ENCODE measurements at places on chromosomes 2 and 18.

GRCh38 chr18:35203067-35203466 lies 37.8 kb upstream of the ZNF397 start:
- no peak for DNase-seq

DNA sequence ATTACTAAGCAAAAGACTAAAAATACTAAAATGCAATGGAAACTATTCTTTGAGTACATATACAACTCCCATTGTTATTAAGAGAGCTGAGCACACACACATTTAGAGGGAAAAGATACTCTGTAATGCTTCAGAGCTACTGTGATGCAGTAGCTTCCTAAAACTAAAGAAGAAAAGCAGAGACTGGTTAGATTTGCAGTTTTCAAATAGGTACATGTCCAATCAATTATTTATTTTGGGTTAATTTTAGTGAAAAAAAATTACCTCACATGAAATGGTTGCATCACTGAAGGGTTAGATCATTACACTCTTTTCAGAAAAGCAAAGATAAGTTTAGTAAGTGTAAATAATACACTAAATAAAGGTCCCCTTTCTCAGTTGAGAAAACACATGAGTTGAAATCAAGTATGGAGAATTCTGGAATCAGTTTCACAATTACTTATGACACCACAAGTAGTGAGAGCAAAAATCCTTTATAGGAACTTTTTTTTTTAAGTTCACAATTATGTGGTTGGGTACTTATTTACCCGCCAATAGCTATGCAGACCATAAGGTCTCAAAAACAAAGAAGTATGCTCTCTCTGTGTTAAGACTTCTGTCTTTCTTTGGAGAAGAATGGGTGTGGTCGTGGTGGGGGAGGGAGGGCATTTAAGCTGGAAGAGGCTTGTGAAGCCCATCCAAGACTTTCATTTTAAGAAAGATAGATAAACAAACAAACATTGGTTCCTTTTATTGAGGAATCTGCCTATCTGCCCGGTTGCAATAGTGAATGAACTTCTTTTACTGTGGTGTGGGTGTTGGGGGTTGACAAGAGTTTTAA lies 25.3 kb upstream of the SERTAD2 start:
- DNase-seq: no peak

DNA sequence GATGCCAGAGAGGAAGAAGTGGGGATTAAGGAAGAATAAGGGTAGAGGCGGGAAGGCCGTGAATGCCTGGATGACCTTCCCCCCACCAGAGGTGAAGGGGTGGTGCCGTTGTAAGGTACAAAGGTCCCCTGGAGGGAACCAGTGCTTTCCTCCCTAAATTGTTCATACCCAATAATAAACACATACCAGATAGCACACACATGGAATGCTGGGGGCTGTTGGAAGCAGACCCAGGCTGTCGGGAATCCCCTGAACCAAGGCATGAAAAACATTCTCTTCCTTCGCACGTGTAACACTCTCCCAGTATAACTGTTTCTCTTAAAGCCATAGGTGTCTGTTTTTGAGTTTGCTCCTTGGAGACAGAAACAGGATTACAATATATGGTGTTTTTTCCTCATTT lies 107.1 kb upstream of the CTAGE1 start:
- no peak for DNase-seq

GRCh38 chr2:70340761-70341476 lies 39.1 kb upstream of the FAM136A start:
- DNase-seq: peak; percentile 54

DNA sequence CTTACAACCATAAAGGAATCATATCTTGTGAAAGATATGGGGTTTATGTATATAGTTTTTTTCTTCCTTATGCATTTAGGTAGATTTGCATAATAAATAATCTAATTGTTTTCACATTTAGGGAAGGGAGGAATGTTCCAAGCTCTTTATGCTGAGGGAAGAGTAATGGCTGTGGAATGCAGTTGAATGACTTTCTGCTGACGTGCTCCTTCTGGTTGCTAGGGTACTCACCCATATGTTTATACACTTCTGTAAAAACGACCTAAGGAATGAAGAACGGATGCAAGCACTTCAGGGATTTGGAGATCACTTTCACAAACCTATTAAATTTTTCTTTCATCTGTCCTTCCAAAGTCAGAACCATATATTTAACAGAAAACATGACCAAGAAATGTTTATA lies 29.2 kb upstream of the PPP4R1 start:
- no peak for DNase-seq

DNA sequence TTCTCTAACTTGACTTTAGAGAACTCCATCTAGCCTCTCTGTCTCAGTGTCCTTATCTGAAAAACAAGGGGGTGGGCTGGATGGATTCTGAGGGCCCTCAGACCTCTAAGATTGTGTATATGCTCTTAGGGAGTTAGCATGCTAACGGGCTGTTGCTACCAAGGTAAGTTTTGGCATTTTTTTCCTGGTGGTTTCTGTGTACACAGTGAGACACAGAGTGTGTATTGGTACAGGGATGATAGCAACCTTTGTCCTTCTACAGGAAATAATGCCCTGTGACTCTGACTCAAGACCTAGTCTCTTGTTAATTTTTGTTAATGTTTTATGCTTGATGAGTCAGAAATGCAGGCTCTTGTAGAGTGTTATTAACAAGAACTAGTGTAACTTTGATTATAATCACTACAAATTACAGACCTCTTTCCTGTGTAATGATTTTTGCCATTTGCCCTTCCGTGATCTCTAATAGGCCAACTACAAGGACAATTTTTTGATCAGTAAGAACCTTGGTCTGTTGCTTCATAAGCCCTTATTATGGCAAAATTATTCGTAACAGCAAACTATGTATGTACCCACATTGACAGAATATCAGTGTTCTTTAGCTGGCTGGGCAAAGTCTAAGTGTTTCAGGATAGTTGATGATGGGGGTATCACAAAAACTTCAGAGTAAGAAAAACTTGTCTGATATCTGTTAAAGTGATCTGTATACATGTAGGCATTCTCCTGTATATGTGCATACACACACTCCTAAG lies 89.7 kb downstream of the SPTBN1 start:
- DNase-seq: no peak

- DNase-seq: no peak
These were observed 34.5 kb downstream of the FARP2 start for GRCh38 chr2:241390301-241391206.

- DNase-seq: no peak
These were observed 512.7 kb downstream of the CMPK2 start for GRCh38 chr2:6352906-6353515.

- no peak for DNase-seq
These were observed 13.1 kb downstream of the CYRIA start for GRCh38 chr2:16652296-16653082.

DNA sequence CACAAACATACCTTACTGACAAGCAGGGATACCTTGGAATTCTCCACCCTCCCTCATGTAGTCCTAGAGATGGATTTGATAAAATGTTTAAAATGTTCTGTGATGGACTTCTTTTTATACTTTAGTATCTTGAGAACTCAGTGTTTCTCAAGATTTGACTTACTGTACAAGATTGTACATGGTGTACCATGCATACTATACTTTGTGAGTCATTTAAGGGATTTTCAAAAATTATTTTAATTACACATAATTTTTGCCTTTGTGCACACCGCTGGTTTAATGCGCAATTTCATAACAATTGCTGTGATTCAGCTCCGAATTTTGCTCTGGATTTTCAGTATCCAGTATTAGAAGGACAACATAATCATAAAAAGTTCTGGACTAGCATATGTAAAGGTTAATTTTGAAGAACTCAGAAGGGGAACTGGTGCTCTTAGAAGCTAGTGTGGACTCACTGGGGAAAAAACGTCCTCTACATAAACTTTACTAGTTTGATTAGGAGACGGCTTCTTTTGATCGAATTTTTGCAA lies 78.6 kb upstream of the ACSL3 start:
- no peak for DNase-seq

DNA sequence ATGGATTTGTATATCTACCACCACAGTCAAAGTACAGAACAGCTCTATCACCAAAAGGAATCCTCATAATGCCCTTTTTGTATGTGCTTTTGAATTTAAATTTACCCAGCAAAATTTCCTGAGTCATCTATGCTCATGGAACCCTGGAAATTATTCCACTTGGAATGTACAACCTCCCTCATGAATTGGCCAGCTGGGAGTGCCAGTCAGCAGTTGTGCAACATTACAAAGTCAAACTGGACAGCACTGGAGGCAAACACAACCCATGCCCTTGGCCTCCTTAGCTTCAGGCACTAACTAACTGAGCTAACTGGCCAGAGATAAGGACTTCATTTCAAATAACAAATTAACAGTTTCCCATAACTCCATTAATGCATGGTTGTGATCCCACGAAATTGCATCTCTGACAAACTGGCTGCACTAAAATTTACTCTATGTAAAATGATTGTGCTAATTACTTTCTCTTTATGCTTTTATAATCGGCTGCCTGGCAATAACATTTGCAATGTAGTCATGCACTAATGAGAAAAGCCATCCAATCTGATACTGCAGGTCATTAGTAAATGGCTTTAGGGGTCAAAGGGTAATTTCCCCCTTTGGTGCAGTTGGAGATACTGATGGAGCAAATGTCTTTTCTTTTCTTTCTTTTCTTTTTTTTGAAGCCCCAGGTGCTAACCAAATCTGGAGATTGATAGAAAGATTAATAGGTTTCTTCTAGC lies 270.5 kb downstream of the ACTR3 start:
- DNase-seq: no peak

DNA sequence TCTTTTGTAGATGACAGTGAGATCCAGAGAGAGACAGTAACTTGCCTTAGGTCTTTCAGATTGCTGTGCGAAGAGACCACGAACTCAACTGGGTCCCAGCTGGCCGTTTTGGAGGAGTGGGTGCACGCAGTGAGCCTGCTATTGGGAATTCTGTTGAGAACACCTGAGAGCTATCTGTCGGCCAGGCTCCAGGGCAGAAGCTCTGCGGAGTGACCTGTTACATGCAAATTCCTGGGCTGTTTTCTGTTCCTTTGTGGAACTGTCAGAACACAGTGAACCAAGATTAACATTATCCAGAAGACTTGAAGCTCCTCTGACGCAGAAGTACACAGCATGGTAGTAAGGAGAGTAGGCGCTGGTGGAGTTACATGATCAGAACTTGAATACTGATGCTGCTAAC lies 99.5 kb upstream of the LMAN1 start:
- DNase-seq: no peak

All from activated naive CD4-positive, alpha-beta T cell treated with anti-CD3 and anti-CD28 coated beads, Interleukin-2, amount 10 ng/mL, durations not matched to agents 7 days and 5 days (primary cell).